ENCODE measurements at places on chromosomes 5 and 9.

- no peak for DNase-seq
Measured at GRCh38 chr9:116506685-116507084, 180.4 kb upstream of the TRIM32 start.

DNA sequence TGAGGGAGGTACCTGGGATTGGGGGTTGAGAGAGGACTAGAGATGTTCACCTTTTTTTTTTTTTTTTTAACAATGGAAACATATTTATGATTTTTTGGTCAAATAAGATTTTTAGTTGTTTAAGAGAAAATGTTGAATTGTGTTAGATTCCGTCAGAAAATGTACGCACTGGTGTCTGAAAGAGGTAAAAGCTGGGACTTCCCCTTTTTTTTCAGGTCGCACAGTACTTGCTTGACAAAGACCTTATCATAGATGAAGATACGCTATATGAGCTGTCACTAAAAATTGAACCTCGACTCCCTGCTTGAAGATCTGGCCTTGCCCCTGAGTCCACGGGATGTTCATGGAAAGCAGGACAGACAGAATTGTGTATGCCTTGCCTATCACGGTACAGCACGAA, 7.7 kb upstream of the CKMT2 start:
- DNase-seq: no peak

DNA sequence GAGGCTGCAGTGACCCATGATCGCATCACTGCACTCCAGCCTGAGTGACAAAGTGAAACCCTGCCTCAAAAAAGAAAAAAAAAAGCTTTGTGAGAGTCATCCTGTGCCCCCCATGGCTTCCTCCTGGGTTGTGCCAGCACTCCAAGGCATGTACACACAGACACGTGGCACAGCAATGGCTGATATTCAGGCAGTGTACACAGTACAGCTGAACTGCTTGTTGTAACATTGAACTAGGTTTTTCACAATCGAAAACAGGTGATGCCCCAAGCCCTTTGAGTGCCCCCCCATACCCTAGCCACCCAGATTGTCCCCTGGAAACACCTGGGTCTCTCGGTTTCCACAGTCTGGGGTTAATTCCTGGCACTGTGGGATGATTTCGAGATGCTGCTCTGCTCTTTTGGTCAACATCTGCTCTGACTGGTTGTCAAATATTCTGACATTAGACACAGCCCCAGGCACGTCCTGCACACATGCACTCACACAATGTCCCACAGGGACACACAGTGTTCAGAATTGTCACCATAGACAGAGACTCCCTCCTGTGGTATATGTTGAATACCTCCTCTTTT, 9.2 kb downstream of the SPINK4 start:
- no peak for DNase-seq

DNA sequence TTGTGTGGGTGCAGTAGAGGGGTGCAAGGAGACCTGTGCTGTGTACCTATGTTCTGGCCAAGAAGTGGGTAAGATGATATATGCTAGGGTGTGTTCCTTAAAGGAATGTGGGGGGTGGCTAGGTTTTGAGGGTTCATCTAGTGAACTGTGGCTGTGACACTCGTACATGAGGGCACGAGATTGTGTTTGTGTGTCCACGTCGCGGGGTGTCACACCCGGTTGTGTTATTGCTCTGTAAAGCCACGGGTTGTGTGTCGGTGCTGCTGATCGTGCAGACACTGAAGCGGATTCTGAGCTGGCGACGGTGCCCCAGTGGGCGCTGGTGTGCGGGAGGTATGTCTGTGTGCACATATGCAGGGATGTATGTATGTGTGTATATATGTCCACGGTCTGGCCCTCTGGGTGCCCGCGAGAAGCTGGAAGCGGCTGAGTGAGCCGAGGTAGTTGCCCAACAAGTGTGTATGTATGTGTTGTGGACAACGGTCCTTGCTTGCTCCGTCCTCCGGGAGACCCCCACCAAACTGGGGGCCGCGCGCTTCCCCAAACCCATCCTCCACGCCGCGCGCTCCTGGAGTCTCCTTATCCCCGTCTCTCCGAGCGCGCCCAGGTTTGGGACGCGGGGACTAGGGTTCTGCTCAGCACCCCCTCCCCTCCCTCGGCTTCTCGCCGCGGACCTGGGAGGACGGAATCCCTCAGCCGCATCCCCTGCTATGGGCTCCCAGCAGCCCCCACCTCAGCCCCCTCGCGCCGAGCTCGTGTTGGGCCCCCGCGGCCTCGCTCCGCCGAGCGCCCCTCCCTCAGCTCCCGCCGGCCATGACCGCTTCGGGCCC, 639 bp downstream of the PCDH1 start:
- DNase-seq: no peak

DNA sequence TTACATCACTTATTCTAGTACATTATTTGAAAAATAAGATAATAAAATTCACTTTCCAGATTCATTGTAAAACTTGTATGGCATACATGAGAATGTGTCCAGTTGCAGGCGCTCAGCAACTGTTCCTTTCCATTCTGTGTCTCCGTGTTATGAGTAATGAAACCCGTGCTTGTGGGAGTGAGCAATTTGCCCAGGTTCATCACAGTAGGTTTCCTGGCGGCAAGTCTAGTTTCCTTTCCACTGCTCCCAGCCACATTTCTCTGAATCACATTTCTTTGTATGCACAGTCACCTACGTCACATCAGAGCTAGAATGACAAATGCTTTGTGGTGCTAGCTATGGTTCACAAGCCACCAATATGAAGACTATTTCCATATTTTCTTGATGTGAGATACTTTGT, 39.9 kb downstream of the MOCS2 start:
- no peak for DNase-seq

DNA sequence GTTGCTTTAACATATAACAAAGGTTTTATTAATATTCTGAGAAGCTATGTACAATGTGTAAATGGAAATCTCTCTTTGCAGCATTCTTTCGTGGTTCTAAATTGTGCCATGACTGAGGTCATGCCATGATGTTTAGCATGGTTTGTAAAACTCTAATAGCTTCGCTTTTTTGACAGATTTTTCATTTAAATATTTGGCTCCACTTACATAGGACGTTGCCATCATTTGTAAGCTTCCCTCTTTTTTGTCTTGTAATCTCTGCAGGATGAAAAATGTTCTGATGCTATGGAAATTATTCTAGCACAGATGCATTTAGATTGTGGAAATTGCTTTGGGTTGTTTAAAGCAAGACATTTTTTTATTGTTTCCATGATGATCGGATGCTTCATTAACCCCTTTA, 1054.8 kb downstream of the MAT2B start:
- no peak for DNase-seq

- no peak for DNase-seq
Measured at GRCh38 chr9:124684169-124684568, 86.9 kb downstream of the NR6A1 start.

DNA sequence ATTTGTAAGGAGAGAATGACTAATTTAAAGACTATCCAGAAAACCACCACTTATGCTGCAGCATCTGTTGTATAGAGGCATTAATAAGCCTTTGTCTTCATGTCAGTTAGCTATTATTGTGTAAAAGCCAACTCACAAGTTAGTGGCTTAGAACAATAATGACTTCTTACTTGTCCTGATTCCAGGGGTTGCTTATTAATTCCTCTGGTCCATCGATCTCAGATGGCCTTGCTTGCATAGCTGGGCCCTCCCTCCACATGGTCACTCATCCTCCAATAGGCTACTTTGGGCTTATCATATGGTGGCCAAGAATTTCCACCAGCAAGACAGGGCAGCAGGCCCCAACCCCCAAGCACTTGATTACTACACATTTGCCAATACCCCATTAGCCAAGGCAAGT, 44.5 kb upstream of the STK32A start:
- DNase-seq: no peak

GRCh38 chr5:143760131-143760505, 51.8 kb upstream of the HMHB1 start:
- no peak for DNase-seq

DNA sequence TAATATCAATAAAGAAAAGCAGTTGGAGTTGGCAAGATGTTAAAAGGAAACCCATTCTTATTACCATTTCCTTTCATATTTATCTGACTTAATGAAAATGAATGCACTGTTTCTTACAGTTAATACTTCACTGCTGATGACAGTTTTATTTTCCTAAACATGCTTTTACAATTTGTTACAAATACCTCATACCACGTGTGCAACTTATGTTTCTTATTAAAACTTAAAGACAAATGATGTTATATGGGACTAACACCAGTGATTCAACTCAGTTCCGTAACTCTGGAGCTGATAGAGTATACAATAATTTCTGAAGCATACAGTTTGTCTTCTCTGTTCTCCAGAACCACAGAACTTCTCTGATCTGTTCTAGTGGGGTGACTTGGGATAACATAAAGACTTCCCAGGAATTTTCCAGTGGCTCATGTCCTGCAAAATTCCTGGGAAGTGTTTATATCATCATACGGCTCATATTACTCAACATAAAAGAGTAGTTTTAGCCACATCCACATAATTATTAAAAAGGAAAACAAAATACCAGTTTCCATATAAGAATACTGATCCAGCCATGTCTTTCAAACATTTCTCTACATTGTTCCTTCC, 1259.0 kb upstream of the C9orf72 start:
- DNase-seq: no peak

GRCh38 chr5:158020555-158021418, 161.8 kb upstream of the CLINT1 start:
- no peak for DNase-seq

DNA sequence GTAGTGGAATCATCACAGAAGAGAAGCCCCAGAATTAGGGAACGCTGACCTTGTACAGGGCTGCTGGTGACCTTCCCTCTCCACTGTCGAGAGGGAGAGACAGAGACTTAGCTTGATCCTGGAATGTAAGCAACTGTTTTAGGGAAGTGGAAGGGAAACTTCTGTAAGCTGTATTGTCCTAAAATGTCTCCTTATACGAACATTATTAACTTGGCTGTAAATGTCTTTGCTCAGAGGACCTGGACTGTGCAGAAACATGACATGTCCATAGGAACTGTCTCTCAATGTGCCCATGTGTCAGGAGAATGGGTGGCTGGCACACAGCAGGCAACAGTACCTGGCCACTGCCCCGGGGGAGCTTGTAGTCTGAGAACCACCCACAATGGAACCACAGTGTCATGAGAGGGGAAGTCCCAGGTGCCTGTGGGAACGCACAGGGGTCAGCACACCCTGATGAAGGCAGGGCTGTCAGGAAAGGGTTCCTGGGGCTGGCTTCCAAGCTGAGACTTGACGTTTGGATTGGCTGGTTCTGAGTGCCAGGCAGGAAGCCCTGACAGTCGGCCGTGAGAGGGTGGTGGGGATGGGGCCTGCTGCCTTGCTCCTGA, 34.0 kb downstream of the DAP start:
- no peak for DNase-seq

GRCh38 chr5:157481265-157481664, 21.3 kb downstream of the NIPAL4 start:
- DNase-seq: no peak

DNA sequence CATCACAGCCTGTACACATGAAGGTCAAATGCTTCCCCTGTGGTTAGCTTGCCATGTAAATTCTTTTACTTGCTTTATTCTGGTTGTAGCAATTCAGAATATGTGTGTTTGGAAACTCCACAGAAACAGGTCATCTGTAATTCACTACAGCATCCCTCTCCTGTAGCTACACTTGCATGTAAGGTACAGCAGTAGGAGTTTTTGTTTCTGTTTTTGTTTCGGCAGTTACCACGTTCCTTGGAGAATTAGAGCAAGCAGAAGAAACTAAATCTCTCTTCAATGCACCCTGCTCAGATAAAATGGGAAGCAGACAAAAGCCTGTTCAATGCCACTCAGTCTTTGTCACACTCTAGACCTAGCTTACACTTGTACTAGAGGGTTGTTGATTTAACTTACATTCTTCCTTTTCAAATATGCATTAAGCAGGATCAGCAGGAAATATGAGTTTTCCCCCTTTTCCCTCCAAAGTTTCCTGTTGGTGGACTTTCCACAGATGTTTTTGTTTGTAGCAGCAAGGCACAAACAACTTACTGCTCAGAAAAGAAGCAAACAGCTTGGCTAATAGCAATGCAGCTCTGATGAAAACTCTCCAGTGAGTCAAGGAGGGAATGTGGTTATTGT, 80.9 kb downstream of the YIPF5 start:
- no peak for DNase-seq

- no peak for DNase-seq
Measured at GRCh38 chr5:33321026-33321425, 119.7 kb upstream of the TARS1 start.

GRCh38 chr5:124494540-124495116, 251.8 kb downstream of the ZNF608 start:
- no peak for DNase-seq

GRCh38 chr9:129574911-129575585, 45.9 kb downstream of the C9orf50 start:
- DNase-seq: no peak

DNA sequence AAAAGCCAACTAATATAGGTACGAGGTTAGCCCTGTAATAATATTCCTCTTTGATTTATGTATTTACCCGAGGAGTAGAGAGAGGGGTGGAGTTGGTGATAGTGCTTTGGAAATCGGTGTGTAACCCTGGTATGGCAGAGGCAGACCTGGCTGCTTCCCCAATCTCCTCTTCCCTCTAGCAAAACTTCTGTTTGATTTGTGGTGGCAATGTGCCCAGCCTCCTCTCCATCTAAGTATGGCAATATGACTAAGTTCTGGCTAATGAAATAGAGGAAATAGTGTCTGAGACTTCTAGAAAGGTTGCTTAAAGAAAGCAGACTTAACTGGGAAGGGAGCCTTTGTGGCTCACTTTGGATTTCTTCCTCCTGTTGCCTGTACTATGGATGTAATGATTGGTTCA, 491.1 kb downstream of the ENC1 start:
- DNase-seq: no peak

DNA sequence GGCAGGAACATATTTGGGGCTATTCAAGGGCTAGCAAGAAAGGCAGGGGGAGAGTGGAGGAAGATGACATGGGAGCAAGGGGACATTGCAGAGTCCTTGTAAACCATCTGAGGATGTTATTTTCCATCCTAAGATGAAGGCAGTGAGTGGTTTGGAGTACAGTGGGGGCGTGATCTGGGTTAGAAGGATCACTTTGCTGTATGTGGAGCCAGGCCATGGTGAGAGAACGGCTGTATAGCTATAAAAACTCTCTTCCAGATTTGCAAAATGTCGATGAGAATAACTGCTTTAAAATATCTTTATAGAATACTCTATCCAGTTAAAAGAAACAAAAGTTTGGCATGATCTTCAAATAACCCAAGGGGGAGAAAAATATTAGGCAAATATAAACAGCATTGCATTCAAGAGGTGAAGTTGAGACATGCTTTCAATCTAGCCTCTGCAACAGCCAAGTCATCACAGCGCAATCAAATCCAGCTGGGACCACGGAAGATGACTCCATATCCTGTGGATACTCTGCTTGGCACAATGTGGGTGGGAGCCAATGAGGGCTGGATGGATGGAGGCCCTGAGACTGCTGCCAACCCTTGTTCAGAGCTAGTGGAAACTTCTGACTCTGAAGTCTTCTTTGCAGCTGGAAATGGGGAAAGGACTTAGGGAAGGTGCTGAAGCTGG, 111.5 kb upstream of the BASP1 start:
- no peak for DNase-seq

- no peak for DNase-seq
Measured at GRCh38 chr5:169148138-169148740, 152.7 kb downstream of the SLIT3 start.

- no peak for DNase-seq
Measured at GRCh38 chr9:137417161-137418021, 5.6 kb downstream of the EXD3 start.

Data from NT2/D1 (cell line).